8988T (cell line): ENCODE measurements at places on chromosomes 4 and X.

DNA sequence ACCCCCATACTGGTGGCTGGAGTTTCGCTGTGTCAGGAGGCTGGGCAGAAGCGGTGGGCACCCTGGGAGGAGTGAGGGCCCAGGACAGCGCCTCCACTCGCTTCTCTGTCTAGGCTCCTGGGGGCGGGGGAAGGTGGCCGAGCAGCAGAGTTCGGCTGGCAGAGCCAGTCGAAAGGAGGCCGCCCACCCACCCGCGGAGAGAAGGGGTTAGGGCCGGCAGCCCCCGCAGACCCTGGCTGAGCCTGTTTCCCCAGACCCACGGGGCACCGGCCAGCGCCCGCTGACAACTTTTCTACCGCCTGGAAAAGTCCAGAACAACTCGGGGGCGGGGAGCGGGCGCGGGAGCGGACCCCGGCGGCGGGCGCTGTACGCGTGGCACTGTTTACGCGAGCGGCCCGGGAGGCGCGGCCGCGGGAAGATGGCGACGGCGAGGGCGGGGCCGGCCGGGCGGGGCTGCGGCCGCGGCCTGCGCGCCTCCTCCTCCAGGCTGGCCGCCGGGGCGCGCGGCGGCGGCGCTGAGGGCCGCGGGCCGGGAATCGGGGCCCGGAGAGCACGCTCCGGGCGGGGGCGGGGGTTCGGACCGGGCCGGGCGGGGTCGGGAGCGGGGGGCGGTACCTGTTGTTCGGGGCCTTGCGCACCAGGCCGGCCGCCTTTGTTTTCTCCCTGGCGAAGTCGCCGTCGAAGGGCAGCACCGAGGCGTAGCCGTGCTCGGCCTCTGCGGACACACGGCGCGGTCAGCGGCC is 628 bp downstream of the MXD4 start:
- no peak for DNase-seq

DNA sequence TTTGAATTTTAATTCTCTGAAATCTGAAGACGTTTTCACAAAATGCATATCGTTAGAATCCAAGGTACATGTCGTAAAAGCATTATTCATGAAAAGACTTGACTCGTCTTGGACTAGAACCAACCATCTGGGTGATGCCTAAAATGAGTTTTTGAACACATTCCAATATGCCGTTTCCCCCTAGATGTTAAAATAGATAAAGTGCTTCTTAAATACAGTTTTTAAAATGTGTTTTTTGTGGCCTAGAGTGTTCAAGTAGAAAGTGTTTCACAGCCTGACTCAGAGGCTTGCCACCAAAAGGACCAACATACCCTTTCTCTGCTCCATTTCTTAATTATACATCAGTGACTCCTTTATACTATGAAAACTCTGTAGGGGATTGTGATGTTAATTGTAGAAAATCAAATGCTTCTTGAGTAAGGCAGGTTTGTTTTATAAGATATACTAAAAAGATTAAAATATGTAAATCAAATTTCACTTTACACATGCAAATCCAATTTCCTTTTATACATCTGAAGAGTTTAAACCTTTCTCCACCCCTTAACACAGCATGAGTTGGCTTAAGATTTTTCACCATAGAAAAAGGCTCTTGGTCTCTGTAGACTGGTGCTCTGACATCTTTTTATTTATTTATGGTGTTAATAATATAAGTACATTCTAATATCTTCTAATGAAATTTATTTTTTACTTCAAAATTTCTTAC is 48.4 kb downstream of the PRKG2 start:
- no peak for DNase-seq

DNA sequence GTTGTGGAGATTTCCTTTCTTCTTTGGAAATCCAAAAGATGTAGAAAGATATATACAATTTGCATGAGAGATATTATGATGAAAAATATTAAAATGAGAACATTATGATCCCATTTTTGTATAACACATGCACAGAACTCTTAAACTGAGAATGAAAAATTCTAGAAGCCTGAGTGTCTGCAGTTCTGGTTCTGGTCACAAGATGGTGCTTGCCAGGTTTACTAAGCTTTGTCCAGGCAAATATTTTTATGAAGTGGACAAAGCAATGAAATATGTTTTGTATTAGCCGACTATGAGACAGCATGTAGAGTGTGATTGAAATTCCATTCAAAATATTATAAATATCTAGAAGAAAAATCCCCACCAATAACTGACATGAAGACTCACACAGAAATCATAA is 2.2 kb downstream of the PWWP3B start:
- DNase-seq, result no peak

DNA sequence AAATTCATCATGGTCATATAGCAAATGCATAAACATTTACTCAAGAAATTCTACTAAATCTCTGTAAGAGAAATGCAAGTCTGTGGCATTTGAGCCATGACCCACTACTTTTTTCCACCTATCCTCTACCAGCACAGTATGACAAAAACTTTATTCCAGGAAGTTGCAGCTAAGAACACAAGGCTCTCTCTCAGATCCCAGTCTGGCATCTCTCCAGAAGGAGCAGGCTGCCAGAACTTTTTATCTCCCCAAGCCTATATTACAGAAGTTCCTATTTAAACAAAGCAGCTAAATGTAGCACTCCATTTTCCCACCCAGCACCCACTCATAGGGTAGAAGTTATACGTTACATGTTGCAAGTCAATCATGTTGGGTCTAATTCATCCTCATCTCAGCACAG is 49.3 kb upstream of the EPGN start:
- no peak for DNase-seq

- DNase-seq, result no peak
These were observed 26.3 kb downstream of the RWDD4 start for GRCh38 chr4:183632689-183633088.

- DNase-seq, result no peak
These were observed 54.4 kb downstream of the KLHL13 start for GRCh38 chrX:118062048-118062789.

- DNase-seq, result peak; percentile 35
These were observed 86.3 kb upstream of the RAPGEF2 start for GRCh38 chr4:159016593-159017024.

GRCh38 chr4:157018920-157019490 is 47.4 kb upstream of the PDGFC start:
- DNase-seq, result no peak

GRCh38 chr4:92263575-92263974 is 40.2 kb upstream of the GRID2 start:
- no peak for DNase-seq

DNA sequence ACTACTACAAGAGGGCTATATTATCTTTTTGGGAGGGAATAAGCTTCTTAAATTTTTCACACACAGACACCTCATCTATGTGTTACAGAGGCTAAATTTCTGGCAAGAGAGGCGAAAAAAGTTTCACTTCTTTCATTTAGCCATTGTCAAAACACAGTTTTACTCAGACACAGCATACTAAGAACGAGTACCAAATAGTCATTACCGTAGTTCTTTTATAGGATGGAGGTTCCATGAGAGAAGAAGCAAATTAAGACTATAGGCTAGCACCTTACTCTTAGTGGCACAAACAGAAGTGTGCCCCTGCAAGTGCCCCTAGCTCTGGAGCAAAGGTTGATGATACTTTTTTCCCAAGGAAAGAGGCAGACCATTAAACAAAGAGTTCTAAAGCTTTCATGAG is 26.2 kb downstream of the UGT2B7 start:
- DNase-seq, result no peak

GRCh38 chr4:72899214-72899613 is 170.3 kb downstream of the COX18 start:
- DNase-seq, result no peak

- DNase-seq, result no peak
These were observed 3.5 kb downstream of the EDA2R start for GRCh38 chrX:66635360-66635759.

DNA sequence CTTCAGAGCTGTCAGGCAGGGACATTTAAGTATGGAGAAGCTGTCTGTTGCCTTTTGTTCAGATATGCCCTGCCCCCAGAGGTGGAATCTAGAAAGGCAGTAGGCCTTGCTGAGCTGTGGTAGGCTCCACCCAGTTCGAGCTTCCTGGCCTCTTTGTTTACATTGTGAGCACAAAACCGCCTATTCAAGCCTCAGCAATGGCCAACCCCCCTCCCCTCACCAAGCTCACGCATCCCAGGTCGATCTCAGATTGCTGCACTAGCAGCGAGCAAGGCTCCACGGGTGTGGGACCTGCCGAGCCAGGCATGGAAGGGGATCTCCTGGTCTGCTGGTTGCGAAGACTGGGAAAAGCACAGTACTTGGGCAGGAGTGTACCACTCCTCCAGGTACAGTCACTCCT is 59.3 kb downstream of the ZNF674 start:
- DNase-seq, result no peak

GRCh38 chr4:151604238-151604637 is 156.6 kb downstream of the GATB start:
- no peak for DNase-seq

- no peak for DNase-seq
These were observed 38.1 kb downstream of the FGFRL1 start for GRCh38 chr4:1049591-1049905.
